ENCODE measurements at places on chromosomes 2 and 18. TPM values are rescaled to one million over a fixed set of nuclear protein-coding genes. Genes with fewer than 3 reads are reported as not detected.

The IL37 gene
- total RNA-seq: not detected

The DYNC1I2 gene
- 196 TPM for total RNA-seq

The VWA3B gene
- not detected for total RNA-seq

The ING5 gene
- total RNA-seq: 24.7 TPM

The SLC14A1 gene
- 0.34 TPM for total RNA-seq

The UGT1A3 gene
- total RNA-seq: not detected

The CDH2 gene
- total RNA-seq: 30.3 TPM

The SH3BP4 gene
- 53.3 TPM for total RNA-seq

The BARD1 gene
- total RNA-seq: 23.5 TPM

The G6PC2 gene
- not detected for total RNA-seq

The DPP10 gene
- not detected for total RNA-seq

The IGFBP5 gene
- 0.46 TPM for total RNA-seq

The NLRC4 gene
- total RNA-seq: not detected

The PPIG gene
- 22.8 TPM for total RNA-seq
